ENCODE measurements at places on chromosomes 11 and 22. TPM values are rescaled to one million over a fixed set of nuclear protein-coding genes. Genes with fewer than 3 reads are reported as not detected.

The P2RX6 gene
- polyA plus RNA-seq: 1.1 TPM

The MFRP gene
- polyA plus RNA-seq: not detected

The BLID gene
- polyA plus RNA-seq: not detected

The THY1 gene
- polyA plus RNA-seq: 137 TPM

The ST14 gene
- polyA plus RNA-seq: 30.1 TPM

GRCh38 chr11:13761716-13762115, 93.2 kb downstream of the FAR1 start:
- no peak for DNase-seq

GRCh38 chr11:65912845-65913244, 6.0 kb downstream of the C11orf68 start:
- no peak for DNase-seq

DNA sequence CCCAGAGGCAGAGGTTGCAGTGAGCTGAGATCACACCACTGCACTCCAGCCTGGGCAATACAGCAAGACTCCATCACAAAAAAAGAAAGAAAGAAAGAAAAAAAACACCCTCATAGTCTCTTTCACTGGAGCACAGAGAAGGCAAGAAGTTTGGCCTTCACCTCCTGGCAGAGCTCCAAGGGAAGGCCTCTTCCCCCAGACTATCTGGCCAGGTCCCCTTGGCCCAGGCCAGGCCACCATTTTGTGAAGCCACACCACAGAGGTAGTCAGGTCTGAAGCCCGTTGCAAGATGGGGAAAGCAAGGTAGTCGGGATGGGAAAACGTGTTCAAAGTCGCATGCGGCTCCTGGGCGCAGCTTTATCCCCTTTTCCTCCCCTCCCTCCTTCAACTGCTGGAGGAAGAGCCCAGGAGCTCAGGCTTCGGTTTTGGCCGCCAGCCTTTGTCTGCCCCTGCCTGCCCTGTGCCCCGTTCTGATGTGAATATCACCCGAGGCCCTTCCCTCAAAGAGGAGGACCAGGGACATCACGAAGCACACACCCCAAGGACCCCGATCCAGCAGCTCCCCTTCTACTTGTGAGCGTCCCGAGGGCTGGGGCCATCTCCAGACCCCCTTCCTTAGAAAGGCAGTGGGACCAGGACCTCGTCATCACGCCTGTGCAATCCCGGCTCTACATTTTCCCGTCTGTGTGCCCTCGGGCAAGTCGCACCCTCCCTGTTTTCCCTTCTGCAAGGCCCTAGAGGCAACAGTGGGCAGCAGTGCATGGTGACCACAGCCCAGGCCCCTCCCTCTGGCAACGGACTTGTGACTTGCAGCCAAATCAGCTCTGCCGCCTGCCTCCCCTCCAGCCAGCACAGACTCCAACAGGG, 17.7 kb downstream of the CABP7 start:
- DNase-seq: no peak

DNA sequence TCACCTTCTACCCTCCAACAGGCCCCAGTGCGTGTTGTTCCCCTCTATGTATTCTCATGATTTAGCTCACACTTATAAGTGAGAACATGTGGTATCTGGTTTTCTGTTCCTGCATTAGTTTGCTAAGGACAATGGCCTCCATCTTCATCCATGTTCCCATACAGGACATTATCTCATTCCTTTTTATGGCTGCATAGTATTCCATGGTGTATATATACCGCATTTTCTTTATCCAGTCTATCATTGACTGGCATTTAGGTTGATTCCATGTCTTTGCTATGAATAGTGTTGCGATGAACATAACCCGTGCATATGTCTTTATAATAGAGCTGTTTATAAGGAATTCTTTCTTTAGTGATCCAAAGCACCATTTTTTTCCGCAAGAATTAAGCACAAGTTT, 28.5 kb upstream of the TLCD5 start:
- no peak for DNase-seq

GRCh38 chr11:79672786-79673185, 232.0 kb upstream of the TENM4 start:
- DNase-seq: no peak

GRCh38 chr11:114208377-114208776, 87.8 kb upstream of the NNMT start:
- DNase-seq: no peak

GRCh38 chr11:27358296-27358695, 4.7 kb downstream of the CCDC34 start:
- no peak for DNase-seq

GRCh38 chr11:81237139-81237538, 1496.5 kb downstream of the FAM181B start:
- peak; percentile 63 for DNase-seq

GRCh38 chr11:12166299-12167060, 56.1 kb downstream of the MICAL2 start:
- DNase-seq: no peak

- no peak for DNase-seq
Observed at GRCh38 chr11:36492724-36493304, 17.3 kb downstream of the TRAF6 start.

Data from left renal pelvis (tissue), 4 donors.